ENCODE measurements at places on chromosomes 12 and 14. TPM values are rescaled to one million over a fixed set of nuclear protein-coding genes. Genes with fewer than 3 reads are reported as not detected.

MIA2 gene
- polyA plus RNA-seq = 29.5 TPM

GABARAPL1 gene
- 103 TPM for polyA plus RNA-seq

MGAT4C gene
- 11.8 TPM for polyA plus RNA-seq

C1R gene
- 8.0 TPM for polyA plus RNA-seq

RASSF8 gene
- polyA plus RNA-seq = 38.9 TPM

OR11H7 gene
- polyA plus RNA-seq = not detected

PDE3A gene
- polyA plus RNA-seq = 2.7 TPM

OR4N5 gene
- not detected for polyA plus RNA-seq

GAS2L3 gene
- 2.9 TPM for polyA plus RNA-seq

MDP1 gene
- 35.8 TPM for polyA plus RNA-seq

PRB2 gene
- polyA plus RNA-seq = not detected

POTEG gene
- polyA plus RNA-seq = not detected

ZNF664 gene
- polyA plus RNA-seq = 15.0 TPM

CLEC2A gene
- not detected for polyA plus RNA-seq

HOXC9 gene
- polyA plus RNA-seq = not detected

EEA1 gene
- 26.4 TPM for polyA plus RNA-seq

KLHL33 gene
- polyA plus RNA-seq = 0.16 TPM

SMIM41 gene
- polyA plus RNA-seq = not detected

All from Purkinje cell (primary cell).